ENCODE measurements at places on chromosomes 7 and 10.

DNA sequence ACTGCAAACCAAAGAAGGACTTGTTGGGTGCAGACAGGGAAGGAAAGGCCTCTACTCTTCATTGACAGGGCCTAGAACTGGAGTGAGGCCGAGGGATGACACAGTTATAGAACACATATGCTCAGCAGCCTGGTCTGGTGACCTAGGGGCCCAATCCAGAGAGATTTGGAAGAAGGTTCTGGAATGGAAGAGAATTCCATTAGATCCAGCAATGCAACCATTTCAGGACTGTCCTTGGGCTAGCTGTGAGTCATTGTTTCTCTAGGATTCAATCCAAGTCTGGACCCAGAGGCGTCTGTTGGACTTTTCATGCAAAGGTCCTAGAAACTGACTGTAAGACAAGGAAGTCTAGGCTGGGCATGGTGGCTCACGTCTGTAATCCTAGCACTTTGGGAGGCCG is 59.2 kb downstream of the WIPF3 start:
- no peak for DNase-seq

GRCh38 chr10:17980846-17981565 is 29.3 kb downstream of the SLC39A12 start:
- no peak for DNase-seq

GRCh38 chr7:47170516-47170915 is 411.4 kb downstream of the TNS3 start:
- DNase-seq, result no peak

DNA sequence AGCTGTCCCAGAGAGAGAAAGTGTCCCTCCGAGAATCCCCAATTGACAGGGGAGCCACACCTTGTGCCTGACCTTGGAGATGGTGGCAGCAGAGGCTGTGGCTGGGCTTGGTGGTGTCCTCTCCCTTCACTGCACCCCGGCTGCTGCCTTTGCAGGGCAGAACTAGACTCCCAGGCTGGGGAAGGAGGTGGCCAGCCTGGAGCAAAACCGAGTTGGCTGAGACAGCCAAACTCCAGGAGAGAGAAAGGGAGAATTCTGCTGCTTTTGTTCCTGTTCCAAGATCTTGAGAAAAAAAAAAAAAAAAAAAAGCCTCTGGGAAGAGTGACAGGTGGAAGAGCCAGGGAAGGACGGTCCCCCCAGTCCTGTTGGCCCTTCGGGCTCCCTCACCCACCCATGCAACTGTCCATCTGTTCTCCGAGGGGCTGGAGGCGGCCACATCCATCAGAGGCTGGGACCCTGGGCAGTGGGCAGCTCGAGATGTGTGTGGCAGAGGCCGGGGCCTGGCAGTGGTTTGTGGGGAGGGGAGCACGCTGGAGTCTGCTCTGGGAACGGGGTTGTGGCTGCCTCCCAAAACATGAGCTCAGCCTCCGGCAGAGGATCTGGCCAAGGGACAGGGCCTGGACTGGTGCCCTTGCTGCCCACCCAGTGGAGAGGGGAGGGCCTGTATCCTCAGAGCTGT is 35.5 kb downstream of the CLIP2 start:
- no peak for DNase-seq

DNA sequence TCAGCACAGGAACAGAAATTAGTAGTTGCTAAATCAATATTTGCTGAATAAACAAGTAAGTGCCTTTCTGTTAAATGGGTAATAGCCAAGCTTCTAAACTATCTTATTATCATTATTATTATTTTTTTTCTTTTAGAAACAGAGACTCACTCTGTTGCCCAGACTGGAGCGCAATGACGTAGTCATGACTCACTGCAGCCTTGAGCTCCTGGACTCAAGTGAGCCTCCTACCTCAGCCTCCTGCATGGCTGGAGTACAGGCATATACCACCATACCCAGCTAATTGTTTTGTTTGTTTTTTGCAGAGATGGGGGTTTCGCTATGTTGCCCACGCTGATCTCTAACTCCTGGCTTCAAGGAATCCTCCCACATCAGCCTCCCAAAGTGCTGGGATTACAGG is 12.3 kb upstream of the ELN start:
- DNase-seq, result no peak

- DNase-seq, result no peak
Measured at GRCh38 chr7:44077681-44078091, 4.6 kb downstream of the POLM start.

DNA sequence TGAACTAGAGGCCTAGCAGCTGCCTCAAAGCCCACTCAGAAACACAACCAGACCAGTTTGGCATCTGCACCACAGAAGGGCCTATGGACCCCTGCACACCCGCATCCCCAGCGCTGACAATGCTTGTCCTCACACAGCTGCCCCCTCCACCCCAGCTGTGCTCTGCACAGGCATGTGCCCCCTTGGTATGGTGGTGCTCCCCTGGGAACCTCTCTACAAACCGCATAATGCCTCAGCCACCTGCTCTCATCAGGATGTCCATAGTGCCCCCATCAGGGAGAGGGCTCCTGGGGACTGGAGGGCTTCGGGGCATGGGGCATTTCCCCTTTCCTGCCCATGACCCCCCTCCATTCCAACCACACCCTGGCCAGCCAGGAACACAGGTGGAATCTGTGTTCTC is 347.5 kb downstream of the GRID1 start:
- DNase-seq, result no peak

DNA sequence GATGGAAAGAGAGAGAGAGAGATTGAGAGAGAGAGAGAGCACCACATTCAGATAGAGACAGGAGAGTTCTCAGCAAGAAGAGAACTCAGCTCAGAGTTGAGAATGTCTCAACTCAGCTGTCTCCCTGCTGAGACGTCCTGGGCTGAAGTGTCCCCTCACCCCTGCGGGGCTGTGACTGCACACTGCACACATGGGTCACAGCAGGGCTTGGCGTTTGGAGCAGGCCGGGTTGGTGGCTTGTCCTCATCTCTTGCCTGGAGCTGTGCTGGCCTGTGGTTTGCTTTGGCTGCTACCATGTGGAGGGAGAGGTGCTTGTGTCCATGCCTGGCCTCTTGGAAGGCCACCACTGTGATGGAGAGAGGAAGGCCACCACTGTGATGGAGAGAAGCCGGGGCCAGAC is 167.9 kb downstream of the RNF216 start:
- no peak for DNase-seq

GRCh38 chr10:117578490-117578889 is 35.9 kb downstream of the EMX2 start:
- DNase-seq, result no peak

DNA sequence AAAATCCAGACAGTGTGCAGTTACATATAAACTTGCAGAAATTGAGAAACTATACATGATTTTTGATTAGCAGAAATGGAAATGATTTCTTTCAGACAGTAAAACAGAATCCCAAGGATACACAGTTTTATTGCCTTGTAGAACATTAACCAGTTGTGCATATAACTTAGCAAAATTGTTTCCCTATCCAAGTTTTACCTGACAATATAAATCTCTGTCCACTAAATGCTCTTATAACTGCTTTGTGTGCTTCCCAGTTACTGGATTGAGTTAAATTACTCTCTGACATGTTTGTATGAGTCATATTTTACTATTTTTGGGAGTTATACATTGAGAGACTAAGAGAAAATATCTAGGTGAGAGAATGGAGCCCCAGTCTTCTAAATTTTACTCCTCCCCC is 563.4 kb downstream of the SH2D4B start:
- DNase-seq, result no peak

DNA sequence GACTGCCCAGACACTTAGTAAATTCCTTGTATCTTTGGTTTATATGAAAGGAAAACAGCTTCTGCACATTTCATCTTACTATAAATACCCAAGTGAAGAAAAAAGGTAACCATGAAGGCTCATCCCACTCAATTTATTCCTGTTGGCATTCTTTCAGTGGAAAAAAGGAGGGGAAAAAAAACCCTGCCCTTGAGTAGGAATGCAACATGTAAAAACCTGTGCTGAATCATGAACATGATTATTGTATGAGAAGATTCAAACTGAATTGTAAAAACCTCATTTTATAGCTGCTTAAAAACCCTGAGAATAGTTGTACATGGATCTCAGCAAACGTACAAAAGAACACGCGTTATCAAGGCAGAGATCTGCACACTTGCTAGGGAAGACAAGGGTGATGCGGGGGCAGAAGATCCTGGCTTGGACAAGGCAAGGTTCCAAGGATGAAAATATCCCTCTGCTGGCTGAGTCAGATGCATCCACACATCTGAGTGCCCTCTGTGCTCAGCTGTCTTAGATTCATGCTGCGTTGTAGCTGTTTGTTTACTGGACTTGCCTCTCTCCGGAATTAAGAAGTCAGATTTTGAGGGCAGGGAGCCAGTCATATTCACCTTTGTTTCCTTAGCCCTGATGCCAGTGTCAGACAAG is 658.2 kb downstream of the PARD3 start:
- DNase-seq, result no peak

DNA sequence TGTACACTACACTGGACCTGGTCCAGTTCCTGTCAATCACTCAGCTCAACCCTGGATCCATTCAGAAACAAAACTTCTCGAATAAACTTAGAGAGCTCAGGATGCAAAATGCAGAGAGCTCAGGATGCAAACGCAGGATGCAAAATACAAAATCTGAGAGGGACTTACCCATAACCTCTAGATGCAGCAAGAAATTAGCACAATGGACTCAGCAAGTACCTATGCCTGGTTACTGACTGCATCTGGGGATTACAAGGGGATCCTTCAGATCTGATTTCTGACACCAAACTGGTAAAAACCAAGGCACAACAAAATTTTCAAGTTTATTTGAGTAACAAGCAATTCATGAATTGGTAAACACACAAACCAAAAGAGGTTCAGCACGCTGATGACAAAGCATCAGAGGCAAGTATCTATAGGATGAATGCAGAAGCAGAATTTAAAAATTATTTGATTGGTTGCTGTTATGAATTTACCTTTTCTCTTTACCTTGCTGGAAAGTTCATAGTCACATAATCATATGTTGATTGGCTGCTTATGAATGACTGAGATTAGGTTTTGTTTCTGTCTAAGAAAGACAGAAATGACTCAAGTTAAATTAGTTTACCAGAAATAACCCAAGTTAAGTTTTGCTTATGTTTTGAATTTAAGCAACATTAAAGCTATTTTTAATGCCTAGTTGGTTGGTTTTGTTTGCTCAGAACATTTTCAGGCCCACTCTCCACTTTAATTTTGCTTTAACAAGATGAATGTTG is 11.4 kb downstream of the GIMAP6 start:
- DNase-seq, result no peak

GRCh38 chr10:46329690-46330016 is 42.9 kb downstream of the ANTXRL start:
- DNase-seq, result no peak

DNA sequence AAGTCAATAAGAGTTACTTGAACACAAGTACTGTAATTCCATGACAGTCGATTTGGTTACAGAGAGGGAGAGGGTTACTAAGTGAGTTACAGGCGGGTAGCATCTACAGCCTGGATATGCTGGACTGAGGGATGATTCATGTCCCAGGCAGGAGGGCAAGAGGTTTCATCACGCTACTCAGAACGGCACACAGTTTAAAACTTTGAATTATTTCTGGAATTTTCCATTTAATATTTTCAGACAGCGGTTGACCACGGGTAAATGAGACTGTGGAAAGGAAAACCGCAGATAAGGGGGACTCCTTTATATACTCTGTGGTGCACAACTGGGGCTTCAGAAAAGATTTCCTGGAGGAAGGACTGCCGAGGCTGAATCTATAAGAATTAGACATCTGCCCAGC is 25.7 kb upstream of the LRRC4 start:
- DNase-seq, result no peak

DNA sequence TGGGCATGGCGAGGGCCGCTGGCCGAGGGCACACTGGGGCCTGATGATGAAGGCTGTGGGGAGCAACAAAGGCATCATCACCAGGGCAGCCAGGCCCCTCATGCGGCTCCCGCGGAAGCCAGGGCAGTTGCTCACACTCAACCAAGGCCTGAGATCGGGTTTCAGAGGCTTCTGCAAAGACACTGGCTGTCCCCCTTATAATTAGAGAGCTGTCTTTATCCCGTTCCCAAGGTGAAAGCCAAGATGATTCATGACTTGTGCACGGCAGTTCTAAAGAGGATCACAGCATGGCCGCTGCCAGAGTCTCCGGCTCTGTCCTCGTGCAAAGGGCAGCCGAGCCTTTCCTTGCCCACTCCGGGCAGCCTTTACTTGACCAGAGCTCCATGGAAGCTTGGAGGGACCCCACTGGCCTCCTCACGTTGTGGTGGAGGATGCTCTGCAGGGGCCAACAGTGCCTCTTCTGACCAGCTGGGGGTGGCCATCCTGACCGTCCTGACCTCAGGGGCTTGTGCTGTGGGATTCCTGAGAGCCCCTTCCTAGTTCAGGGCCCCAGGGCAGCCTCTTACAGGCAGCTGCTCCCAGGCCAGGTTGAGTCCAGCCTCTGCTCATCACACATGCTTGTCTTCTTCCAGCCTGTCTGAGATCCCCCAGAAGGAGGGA is 82.3 kb downstream of the PRKAG2 start:
- no peak for DNase-seq

- DNase-seq, result no peak
Measured at GRCh38 chr10:13880760-13881159, 294.0 kb downstream of the PRPF18 start.

DNA sequence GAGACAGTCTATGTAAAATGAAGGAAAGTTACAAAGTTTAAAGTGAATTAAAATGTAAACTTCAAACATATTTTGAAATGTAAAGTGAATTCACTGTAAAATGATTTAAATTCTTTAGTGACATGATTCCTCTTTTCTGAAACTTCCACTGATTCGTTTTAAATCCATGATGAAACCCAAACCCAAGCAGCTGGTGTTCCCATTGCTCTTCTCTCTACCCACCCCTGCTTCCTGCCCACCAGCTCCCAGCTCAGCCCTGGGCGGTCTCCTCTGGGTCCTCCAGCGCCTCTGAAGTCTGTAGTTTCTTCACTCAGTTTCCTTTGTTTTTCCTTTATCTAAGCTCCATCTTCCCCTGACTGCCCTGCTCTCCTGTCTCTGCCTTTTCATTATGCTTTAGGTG is 175.9 kb downstream of the SNX10 start:
- no peak for DNase-seq

- no peak for DNase-seq
Measured at GRCh38 chr7:66379542-66380160, 174.5 kb downstream of the TPST1 start.

DNA sequence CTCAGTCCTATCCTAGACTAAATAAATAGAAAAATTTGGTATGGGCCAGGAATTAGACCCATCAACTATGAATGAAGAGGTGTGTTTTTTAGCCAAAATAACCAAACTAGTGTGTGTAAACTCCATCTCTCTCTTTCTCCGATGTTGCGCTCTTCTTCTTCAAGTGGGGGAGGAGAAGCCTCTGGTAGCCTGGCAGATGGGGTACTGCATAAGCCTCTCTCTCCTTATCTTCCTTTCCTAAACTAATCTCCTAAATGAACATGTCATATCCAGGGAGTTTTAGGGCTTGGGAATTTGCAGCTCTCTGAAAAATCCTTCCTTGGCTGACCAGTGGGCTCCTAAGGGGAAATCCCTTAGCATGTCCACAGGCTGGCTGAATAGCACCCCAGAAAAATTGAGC is 56.3 kb upstream of the RAPGEF5 start:
- DNase-seq, result no peak

GRCh38 chr7:25852939-25853271 is 299.1 kb upstream of the NFE2L3 start:
- DNase-seq, result no peak

Measured in 8988T (cell line).